ENCODE measurements at places on chromosomes 16 and 17.

- no peak for DNase-seq
Observed at GRCh38 chr17:3666516-3666915, 1.9 kb downstream of the TAX1BP3 start.

- DNase-seq = peak; percentile 95
Observed at GRCh38 chr17:55743103-55743679, 7.7 kb upstream of the PCTP start.

GRCh38 chr17:42537826-42538451 is 1.9 kb downstream of the NAGLU start:
- no peak for DNase-seq

GRCh38 chr17:17526369-17526768 is 30.2 kb upstream of the RASD1 start:
- DNase-seq = no peak

- DNase-seq = no peak
Observed at GRCh38 chr17:75548813-75549212, 23.3 kb downstream of the LLGL2 start.

DNA sequence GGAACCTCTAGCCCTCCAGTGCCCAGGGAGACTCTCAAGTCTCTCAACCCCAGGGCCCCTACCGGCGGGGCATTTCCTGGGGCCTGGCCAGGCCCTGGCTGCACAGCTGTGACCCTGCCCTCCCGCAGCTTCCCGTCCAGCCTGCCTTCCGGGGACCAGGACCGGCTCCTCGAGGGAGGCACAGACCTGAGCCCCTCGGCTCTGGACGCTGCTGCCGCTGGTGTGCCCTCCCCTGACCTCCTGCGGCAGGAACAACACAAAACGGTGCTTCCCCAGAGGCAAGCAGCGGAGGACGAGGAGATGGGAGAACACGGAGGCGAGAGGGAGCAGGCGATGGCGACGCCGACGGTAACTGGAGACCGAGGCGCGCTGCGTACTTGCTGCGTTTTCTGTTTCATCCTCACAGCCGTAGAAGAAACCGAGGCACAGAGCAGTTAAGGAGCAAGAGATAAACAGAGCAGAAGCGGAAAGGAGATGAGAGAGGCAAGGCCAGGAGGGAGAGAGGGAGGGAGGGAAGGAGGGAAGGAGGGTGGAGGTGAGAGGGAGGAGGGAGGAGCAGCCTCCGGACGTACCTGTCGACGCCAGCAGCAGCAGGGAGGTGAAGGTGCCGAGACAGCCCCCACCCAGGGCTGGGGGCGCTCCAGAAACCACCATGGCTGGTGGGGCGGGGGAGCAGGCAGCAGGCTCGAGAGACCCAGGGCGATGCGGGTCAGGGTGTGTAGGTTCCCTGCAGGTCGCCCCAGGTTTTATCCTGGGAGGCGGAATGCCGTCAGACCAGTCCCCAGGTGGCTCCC is at the start of gene PRSS22:
TSS of gene PRSS22 (minus strand) at position 720 of the 794 bp plus-strand sequence. CDS start at position 654, 66 bp downstream.
- peak; percentile 90 for DNase-seq

GRCh38 chr17:75523647-75524046 is 1.9 kb upstream of the LLGL2 start:
- no peak for DNase-seq

- DNase-seq = no peak
Observed at GRCh38 chr17:15291674-15292361, 26.7 kb upstream of the PMP22 start.

DNA sequence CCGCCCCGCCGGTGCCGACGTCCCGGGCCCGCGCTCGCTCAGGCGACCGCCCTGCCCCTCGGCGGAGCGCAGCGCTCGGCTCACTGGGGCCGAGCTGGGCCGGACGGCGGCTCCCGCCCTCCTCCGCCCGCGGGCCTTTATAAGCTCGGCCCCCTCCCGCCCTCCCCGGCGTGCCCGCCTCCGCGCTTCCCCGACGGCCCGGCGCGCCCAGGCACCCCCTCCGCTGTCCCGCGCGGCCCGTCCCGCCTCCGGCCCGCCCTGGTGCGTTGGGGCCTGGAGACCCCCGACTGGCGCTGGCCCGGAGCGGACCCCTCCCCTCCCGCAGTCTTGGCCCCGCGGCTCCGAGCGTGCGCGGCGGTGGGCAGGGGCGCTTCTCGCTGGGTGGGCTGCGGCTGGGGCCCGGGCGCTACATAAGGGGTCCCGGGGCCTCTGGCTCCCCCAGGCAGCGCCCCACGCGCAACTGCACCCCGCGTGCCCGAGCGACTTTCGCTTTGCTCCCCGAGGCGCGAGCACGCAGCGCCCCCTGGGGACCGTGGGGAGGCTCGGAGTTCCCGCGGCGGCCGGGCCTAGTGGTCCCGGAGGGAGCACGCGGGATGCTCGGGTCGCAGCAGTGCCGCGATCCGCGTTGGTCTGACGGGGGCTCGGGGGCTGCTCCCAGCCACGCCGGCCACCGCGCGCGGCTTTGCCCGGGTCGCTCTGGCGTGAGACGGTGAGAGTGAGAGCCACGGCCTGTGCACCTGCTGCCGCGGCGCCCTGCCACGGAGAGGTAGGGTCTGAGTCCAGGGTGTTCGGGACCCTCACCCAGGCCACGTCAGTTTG is at the start of gene PIEZO1:
TSS of gene PIEZO1 (minus strand) at position 115 of the 819 bp plus-strand sequence. CDS start 256 bp downstream, outside the sequence.
- DNase-seq = peak; percentile 55

DNA sequence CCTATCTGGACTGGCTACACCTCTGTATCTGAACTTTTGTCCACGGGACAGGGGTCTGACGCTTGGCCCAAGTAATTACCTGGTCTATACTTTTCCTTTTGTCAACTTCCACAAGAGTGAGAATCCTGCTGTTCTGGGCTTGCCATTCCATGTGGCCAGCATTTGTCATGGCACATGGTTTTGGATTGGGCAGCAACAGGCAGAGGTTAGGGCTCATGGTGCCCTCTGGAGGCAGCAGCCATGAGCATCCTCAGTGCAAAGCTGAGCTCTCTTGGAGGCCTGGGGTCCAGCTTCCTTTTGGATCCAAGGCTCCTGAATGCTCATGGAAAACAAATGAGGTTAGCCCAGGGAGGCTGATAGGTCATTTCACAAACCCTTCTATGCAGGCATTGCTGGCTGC is 7.5 kb upstream of the EDC4 start:
- DNase-seq = peak; percentile 52

- no peak for DNase-seq
Observed at GRCh38 chr16:8935989-8936388, 27.7 kb downstream of the USP7 start.

GRCh38 chr17:47726796-47727703 is 6.0 kb upstream of the TBX21 start:
- DNase-seq = no peak

DNA sequence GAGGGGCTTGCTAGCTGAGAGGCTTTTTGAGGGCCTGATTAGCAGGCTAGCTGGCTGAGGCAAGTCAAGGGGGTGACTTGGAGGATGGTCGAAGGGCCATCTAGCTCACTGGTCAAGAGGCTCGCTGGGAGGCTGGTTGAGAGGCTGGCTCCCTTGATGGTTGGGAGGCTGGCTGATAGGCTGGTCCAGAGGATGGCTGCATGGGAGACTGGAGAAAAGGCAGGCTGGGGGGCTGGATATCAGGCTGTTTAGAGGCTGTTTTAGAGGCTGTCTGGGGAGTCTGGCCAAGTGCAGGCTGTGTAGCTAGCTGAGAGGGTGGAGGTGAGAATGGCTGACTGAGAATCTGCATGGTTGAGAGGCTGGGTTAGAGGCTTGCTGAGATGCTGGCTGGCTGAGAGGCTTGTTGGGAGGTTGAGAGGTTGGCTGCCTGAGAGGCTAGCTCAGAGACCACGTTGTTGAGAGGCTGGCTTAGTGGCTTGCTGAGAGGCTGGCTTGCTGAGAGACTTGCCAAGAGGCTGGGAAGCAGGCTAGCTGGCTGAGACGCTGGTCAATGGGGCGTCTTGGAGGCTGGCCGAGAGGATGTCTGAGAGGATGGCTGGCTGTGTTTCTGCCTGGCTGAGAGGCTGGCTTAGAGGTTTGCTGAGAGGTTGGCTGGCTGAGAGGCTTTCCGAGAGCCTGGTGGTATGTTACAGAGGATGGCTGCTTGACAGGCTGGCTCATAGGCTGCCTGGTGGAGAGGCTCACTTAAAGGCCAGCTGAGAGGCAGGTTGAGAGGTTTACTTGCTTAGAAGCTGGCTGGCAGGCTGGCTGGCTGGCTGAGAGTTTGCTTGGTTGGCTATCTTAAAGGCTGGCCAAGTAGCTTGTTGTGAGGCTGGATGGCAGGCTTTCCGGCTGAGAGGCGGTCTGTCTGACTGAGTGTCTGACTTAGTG is 36.6 kb upstream of the ACSM2B start:
- no peak for DNase-seq

DNA sequence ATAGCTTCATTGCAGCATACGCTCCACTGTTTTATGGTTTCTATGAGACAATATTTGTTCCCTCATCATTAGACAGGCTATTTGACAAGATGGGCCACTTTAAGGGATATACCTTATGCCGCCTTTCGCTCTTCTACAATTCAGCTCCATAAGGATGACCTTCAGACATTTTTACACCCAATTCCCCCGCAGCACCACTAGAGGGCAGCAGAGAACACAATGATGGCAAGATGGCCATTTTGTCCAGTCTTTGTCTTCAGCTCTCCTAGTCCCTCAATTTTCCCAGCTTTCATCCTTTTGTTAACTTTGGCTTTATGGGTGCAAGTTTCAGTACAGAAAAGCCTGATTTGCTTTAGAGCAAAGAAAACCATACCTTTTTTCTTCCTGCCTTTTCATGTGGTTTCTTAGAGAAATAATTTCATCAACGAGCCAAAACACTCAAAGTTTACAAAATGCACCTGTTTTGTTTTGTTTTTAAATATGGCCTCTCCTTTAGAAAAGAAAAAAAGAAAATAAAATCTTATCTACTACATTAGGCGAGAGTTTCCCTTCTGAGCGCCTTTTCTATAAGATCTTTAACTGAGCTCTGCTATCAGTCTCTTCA is 355.3 kb downstream of the TOX3 start:
- DNase-seq = peak; percentile 86

DNA sequence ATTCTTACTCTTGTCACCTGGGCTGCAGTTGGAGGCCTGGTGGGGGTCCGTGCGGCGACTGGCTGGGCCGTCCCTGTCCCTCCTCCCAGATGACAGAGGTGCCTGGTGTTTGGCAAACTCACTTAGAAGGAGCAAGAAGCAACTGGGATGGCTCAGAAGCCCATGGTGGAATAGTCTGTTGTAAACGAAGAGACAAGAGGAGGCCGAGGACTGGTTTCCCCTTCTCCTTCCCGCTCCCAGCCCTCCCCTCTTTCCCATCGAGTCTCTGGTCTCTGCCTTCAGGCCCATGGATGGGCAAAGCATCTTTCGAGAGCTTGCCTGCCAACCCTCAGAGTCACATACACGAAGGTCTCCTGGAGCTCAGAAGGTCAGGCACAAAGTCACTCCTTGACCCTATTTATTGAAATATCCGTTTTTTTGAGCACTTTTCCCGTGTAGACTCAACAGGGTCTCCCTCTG is 364.4 kb downstream of the SEC14L1 start:
- DNase-seq = no peak

GRCh38 chr16:23663918-23664317 is 14.8 kb upstream of the PLK1 start:
- no peak for DNase-seq

- no peak for DNase-seq
Observed at GRCh38 chr17:44543905-44544523, 13.3 kb upstream of the FZD2 start.

- DNase-seq = no peak
Observed at GRCh38 chr16:3810198-3810664, 70.3 kb downstream of the CREBBP start.

GRCh38 chr16:79360267-79360666 is 240.3 kb downstream of the MAF start:
- DNase-seq = no peak

DNA sequence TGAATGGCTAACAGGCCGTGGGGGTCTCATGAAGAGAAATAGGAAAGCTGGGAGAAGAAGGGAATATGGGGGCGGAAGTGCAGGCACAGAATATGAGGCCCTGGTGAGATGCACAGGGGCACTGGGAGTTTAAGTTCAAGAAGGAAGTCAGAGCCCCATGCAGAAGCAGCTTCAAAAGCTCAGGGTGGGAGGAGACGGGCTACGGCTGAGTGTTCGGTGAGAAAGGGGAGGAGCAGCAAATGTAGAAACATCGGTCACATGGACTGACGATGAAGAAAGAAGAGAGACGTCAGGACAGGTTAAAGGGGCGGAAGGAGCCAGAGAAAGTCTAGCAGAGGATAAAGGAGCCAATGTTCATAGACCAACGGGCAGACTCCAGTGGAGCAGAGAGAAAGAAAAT is 204.5 kb upstream of the ZFHX3 start:
- no peak for DNase-seq

- DNase-seq = no peak
Observed at GRCh38 chr17:6450926-6451832, 6.9 kb downstream of the PIMREG start.

DNA sequence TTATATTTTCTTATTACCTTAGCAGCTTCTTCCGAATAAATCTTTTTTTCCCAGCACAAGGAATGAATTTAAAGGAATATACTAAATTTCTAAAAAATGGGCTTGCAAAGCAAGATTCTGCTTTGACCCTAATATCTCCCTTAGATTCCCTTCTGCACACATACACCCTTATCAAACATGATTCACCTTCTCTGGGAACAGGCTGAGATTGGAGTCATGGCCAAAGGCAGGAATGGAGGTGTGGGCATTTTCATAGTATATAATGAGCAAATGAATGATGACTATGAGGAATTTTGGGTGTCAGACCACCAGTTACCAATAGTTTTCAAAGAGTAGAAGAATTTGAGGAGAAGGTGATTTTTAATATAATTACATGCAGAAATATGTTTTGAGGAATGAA is 231.3 kb upstream of the CDH11 start:
- no peak for DNase-seq

GRCh38 chr16:67683767-67684166 is 17.2 kb downstream of the C16orf86 start:
- DNase-seq = no peak

- no peak for DNase-seq
Observed at GRCh38 chr17:17814162-17815061, 22.4 kb downstream of the SREBF1 start.

- DNase-seq = no peak
Observed at GRCh38 chr17:36545077-36545464, 352 bp downstream of the GGNBP2 start.

DNA sequence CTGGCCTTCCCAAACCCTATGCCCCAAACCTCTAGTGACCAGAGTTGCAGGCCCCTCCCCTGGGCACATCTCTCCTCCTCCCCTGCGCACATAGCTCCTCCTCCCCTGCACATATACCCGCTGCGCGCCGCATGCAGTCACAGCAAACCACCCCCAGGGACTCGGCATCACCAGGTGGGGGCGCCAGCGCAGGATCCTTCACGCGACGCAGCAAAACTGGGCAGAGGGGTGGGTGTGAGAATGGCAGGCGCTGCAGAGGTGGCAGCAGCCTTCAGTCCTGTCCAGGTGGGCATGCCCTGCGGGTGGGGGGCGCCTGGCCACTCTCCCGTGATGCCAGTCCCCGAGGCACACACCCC is 5.6 kb downstream of the CORO6 start:
- peak; percentile 81 for DNase-seq

GRCh38 chr17:76932402-76933333 is 64.5 kb downstream of the MGAT5B start:
- no peak for DNase-seq

Measured in HT-29 (cell line).